ENCODE measurements at places on chromosomes 5 and 9. TPM values are rescaled to one million over a fixed set of nuclear protein-coding genes. Genes with fewer than 3 reads are reported as not detected.
A peak's percentile ranks its signal among the peaks of the same experiment; 100 is the strongest.

The BHMT gene
- total RNA-seq: not detected

- DNase-seq: no peak
Measured at GRCh38 chr5:170430866-170431437, 41.8 kb upstream of the KCNMB1 start.

DNA sequence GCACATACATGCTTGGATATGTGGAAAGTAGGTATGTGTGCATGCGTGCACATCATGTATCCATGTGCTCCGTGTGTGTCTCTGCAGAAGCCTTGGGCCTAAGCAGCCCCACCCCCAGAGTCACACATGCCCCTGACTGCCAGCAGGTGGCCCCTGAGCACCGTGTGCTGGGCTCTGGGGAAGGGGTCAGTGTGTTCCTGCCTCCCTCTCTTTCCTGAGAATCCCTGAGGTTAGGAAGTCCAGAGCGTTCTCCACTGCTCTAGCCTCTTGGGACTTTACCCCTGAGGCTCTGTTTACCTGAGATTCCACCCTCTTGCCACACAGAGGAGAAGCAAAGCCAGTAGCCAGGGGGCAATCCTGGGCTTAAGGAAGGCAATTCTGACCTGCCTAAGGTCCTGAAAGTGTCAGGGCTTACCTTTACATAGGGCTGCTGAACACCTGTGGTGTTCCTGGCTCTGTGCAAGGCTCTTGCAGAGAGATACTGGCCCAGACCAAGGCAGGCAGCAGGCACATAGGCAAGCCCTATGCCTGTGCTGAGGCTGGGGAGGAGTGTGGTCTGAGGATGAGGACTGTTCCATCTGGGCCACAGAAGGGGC, 207.3 kb downstream of the TMEM38B start:
- peak; percentile 32 for DNase-seq

GRCh38 chr5:158511454-158511853, 588.3 kb downstream of the EBF1 start:
- no peak for DNase-seq

- peak; percentile 61 for DNase-seq
Measured at GRCh38 chr5:132905938-132906337, 32.5 kb downstream of the LEAP2 start.
